Activated naive CD4-positive, alpha-beta T cell treated with anti-CD3 and anti-CD28 coated beads for 36 hours (primary cell): ENCODE measurements at places on chromosomes 16 and 17. TPM values are rescaled to one million over a fixed set of nuclear protein-coding genes. Genes with fewer than 3 reads are reported as not detected.

- DNase-seq: peak; percentile 41
Observed at GRCh38 chr17:39461926-39462569, 762 bp downstream of the CDK12 start.

DNA sequence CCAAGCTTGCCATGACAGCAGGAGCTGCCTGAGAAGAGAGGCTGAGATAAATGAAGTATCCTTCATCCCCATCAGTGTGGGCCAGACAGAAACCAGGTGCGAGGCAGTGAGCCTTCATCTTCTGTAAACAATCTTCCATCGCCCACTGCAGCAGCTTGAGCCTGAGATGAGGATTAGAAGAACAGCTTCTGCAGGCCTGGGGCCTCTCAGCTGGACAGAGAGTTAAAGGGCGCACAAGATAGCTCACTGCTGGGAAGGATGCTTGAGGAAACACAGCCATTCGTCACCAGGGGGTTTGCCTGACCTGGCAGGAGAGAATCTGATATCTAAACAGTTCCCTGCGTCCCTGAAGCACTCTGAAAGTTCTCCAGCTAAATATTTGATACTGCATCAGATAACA lies 27.1 kb downstream of the HOXB1 start:
- DNase-seq: no peak

DNA sequence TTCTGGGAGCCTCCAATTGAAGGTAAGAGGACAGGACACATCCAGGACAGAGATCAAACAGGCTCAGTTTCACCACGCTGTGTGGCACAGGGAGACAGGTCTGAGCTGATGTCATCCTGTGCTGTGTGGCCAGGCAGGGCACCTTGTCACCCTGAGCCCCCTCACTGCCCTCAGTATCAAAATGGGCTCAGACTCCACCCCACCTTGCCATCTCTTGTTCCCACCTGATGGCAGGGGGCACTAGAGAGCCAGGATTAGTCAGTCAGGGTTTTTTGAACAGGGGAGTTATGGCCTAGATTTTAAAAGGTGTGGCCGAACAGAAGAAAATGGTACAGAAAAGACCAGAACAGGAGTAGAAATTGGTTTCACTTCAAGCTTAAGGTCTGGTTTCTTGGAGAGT lies 2.6 kb downstream of the KAT2A start:
- peak; percentile 71 for DNase-seq

DNA sequence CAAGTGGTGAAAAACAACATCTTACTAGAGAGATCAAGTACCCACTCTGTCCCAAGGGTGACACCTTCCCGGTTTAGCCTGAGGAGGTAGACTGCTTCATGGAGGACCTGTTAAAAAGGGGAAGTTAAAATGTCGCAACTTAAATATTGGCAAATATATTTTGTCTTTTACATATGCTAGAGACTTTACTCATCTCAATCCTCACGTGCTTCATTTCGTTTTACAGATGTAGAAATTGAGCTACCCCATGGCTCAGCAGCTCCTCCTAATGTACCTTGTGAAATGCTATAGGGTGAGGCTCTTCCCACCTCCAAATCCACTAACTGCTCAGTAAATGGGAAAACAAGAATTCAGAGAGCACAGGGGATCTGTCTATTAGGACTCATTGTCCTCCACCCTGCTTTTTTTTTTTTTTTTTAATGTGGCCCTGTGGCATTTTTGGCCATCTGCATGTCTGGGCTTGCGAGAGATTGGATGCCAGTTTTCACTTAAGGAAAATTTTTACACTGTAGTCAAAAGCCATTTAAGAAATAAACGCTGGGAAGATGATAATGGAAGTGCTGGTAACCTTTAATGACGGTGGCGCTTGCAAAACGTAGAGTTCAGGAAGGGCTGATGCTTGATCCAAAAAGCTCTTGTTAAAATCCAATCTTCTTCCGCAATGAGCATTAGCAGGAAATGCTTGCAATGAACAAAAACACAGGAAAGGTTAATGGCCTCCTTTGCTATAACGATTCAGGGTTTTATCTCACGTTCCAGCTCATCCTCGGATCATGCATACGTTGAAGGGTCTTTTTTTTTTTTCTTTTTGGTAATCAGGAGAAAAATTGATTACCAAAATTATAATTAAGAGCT lies 39.8 kb downstream of the HSBP1 start:
- DNase-seq: no peak

The MYL4 gene
- total RNA-seq: not detected

The EFCAB5 gene
- 0.35 TPM for total RNA-seq
